Mesangial cell (primary cell): ENCODE measurements at places on chromosomes 5 and 9. TPM values are rescaled to one million over a fixed set of nuclear protein-coding genes. Genes with fewer than 3 reads are reported as not detected.

Gene C1QTNF3
- total RNA-seq = 0.49 and 3.0 TPM in 2 replicates

Gene SLC25A51
- total RNA-seq = 23.5 and 26.0 TPM in 2 replicates

Gene TRIP13
- 3.7 and 80.8 TPM in 2 replicates for total RNA-seq

Gene PDE6A
- under 0.01 TPM in 1 of 2 replicates, not detected in the other for total RNA-seq

Gene DPYSL3
- total RNA-seq = 238 and 275 TPM in 2 replicates

Gene SPOCK1
- 12.9 and 21.5 TPM in 2 replicates for total RNA-seq

Gene LRRTM2
- total RNA-seq = under 0.01 and 0.33 TPM in 2 replicates

Gene PRLR
- total RNA-seq = under 0.01 and 0.51 TPM in 2 replicates

Gene SETX
- 22.7 and 25.5 TPM in 2 replicates for total RNA-seq

Gene SLC27A6
- total RNA-seq = under 0.01 and 0.63 TPM in 2 replicates

Gene STK32A
- total RNA-seq = 0.16 and 1.5 TPM in 2 replicates

Gene PCDHGB5
- 10.6 and 15.8 TPM in 2 replicates for total RNA-seq

Gene TRPM3
- total RNA-seq = under 0.01 and 0.63 TPM in 2 replicates

Gene LRSAM1
- total RNA-seq = 15.5 and 21.8 TPM in 2 replicates

Gene ACTBL2
- total RNA-seq = 6.7 and 16.5 TPM in 2 replicates

Gene PDE8B
- total RNA-seq = 4.1 TPM in 1 of 2 replicates, not detected in the other

Gene RECK
- 7.7 and 8.8 TPM in 2 replicates for total RNA-seq

Gene SLC36A3
- not detected in 2 replicates for total RNA-seq

Gene ZNF474
- 0.13 TPM in 1 of 2 replicates, not detected in the other for total RNA-seq

Gene COL27A1
- 6.7 and 6.8 TPM in 2 replicates for total RNA-seq

Gene SHC3
- 7.2 and 9.1 TPM in 2 replicates for total RNA-seq

Gene NUTM2G
- total RNA-seq = not detected in 2 replicates

Gene CEP78
- 10.5 and 35.0 TPM in 2 replicates for total RNA-seq

Gene ZNF618
- total RNA-seq = 14.5 and 23.8 TPM in 2 replicates
